ENCODE measurements at places on chromosomes 6 and 20. TPM values are rescaled to one million over a fixed set of nuclear protein-coding genes. Genes with fewer than 3 reads are reported as not detected.

Gene VGLL2
- not detected for total RNA-seq

GRCh38 chr6:107604549-107604948 is 114.6 kb downstream of the SOBP start:
- no peak overlapping the region for H3K4me3 ChIP-seq
- no peak for DNase-seq
- peaks cover 3% of the 10 kb centered on the region for H3K4me1 ChIP-seq
- H3K27ac ChIP-seq = no peak overlapping the region

- DNase-seq = no peak
- no peaks in the 10 kb centered on the region for H3K27me3 ChIP-seq
- H3K27ac ChIP-seq = no peak overlapping the region
- H3K36me3 ChIP-seq = no peaks in the 10 kb centered on the region
- H3K4me1 ChIP-seq = no peaks in the 10 kb centered on the region
Observed at GRCh38 chr6:134424798-134425170, 106.9 kb upstream of the SGK1 start.

GRCh38 chr6:164133095-164133494 is 718.6 kb downstream of the QKI start:
- H3K36me3 ChIP-seq = no peaks in the 10 kb centered on the region
- no peak overlapping the region for H3K27ac ChIP-seq
- H3K4me1 ChIP-seq = no peaks in the 10 kb centered on the region
- DNase-seq = no peak
- no peaks in the 10 kb centered on the region for H3K27me3 ChIP-seq

DNA sequence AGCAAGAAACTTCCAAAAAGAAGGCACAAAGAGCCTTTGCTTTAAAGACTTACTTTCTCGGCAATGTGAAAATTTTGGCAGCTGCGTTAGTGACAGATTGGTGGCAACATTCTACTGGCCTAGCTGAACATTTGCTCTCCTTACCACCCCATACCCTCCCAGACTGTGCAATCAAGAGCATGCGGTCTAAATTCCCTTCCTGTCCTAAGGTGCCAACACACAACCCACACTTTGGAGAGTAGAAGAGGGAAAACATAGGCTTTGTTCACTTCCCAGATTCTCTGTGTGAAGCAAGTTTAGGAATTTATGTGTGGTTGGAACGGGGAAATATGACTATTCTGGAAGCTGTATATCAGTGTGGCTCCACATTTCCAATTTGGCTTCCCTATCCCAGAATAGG is 29.8 kb upstream of the NEDD9 start:
- no peak for DNase-seq
- H3K36me3 ChIP-seq = no peaks in the 10 kb centered on the region
- no peaks in the 10 kb centered on the region for H3K27me3 ChIP-seq
- H3K27ac ChIP-seq = no peak overlapping the region
- peaks cover 5% of the 10 kb centered on the region for H3K4me1 ChIP-seq

- no peak for DNase-seq
- H3K27me3 ChIP-seq = no peaks in the 10 kb centered on the region
- H3K4me1 ChIP-seq = no peaks in the 10 kb centered on the region
- H3K4me3 ChIP-seq = no peak overlapping the region
Observed at GRCh38 chr20:23449421-23449820, 3.3 kb downstream of the CST11 start.

GRCh38 chr20:35828434-35828833 is 56.6 kb downstream of the PHF20 start:
- H3K4me1 ChIP-seq = no peaks in the 10 kb centered on the region
- no peaks in the 10 kb centered on the region for H3K27me3 ChIP-seq
- H3K27ac ChIP-seq = no peak overlapping the region
- H3K36me3 ChIP-seq = no peaks in the 10 kb centered on the region
- DNase-seq = no peak

DNA sequence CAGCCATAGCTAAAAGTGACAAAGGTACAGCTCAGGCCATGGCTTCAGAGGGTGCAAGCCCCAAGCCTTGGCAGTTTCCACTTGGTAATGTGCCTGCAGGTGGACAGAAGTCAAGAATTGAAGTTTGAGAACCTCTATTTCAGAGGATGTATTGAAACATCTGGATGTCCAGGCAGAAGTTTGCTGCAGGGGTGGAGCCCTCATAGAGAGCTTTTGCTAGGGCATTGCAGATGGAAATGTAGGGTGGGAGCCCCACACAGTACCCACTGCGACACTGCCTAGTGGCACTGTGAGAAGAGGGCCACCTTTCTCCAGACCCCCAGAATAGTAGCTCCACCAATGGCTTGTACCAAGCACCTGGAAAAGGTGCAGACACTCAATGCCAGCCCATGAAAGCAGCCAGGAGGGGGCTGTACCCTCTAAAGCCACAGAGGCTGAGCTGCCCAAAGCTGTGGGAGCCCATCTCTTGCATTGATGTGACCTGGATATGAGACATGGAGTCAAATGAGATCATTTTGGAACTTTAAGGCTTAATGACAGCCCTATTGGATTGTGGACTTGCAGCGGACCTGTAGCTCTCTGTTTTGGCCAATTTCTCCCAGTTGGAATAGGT is 1299.4 kb upstream of the MAP3K7 start:
- H3K36me3 ChIP-seq = no peaks in the 10 kb centered on the region
- no peak overlapping the region for H3K4me3 ChIP-seq
- H3K27me3 ChIP-seq = no peaks in the 10 kb centered on the region
- no peak overlapping the region for H3K27ac ChIP-seq
- no peak for DNase-seq

DNA sequence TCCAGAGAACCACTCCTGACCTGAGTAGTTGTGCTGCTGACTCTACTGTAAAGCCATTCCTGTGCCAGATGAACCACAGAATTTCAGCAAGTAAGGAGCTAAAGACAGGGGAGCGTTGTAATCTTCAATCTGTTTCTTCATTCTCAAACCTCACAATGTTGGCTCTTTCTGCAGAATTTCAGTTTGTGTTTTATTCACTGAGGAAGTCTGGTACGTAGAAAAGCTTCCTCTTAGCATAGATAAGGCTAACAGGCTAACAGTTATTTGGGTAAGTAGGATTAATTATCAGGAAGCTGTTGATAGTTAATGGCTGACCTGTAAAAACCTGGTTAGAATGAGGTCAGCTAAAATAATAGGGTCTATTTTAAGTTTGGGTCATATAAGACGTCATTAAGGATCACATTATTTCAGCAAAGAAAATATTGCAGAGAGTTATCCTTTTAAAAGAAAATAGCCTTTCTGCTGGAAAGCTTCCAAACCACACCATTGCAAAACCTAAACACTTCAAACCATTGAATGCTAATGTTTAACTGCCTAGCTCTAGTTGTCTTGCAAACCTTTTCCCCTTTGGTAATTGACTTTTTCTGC is 14.1 kb upstream of the TENT5A start:
- no peak overlapping the region for H3K27ac ChIP-seq

GRCh38 chr6:15299430-15300131 is 53.7 kb downstream of the JARID2 start:
- H3K27ac ChIP-seq = no peak overlapping the region
- H3K27me3 ChIP-seq = no peaks in the 10 kb centered on the region
- no peak for DNase-seq
- no peaks in the 10 kb centered on the region for H3K36me3 ChIP-seq

DNA sequence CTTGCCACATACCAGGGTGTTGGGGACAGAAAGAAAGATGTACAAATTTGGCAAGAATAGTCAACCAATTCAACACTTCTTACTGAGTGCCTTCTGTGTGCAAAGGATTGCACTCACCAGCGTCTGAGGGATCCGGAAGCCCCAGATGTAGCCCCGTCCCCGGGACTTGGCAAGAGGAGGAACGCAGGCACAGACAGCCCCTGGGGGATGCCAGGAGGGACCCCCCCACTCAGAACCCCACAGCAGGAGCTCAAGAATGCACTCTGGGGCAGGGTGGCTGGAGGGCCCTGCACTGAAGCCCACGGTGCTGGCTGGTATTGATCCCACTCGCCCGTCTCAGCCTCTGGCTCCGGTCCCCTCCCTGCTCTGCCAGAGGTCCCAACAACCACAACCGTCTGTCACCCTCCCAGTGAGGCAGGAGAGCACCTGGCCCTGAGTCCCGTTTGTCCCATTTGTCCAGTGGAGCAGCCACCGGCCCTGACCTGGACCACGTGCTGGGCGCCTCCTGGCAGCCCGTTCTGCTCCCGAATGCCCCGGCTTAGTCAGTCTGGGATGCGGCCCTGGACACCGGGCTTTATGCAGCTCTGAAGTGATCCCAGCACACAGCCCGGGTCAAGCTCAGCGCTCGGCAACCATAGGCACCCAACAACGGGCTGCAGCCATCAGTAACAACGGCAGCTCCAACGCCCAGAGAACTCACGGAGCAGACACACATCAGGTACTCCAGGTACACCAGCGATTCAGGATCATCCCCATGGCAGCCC is 128.7 kb downstream of the DLL1 start:
- DNase-seq = no peak
- no peaks in the 10 kb centered on the region for H3K27me3 ChIP-seq
- no peaks in the 10 kb centered on the region for H3K4me1 ChIP-seq
- no peak overlapping the region for H3K27ac ChIP-seq
- no peak overlapping the region for H3K4me3 ChIP-seq

DNA sequence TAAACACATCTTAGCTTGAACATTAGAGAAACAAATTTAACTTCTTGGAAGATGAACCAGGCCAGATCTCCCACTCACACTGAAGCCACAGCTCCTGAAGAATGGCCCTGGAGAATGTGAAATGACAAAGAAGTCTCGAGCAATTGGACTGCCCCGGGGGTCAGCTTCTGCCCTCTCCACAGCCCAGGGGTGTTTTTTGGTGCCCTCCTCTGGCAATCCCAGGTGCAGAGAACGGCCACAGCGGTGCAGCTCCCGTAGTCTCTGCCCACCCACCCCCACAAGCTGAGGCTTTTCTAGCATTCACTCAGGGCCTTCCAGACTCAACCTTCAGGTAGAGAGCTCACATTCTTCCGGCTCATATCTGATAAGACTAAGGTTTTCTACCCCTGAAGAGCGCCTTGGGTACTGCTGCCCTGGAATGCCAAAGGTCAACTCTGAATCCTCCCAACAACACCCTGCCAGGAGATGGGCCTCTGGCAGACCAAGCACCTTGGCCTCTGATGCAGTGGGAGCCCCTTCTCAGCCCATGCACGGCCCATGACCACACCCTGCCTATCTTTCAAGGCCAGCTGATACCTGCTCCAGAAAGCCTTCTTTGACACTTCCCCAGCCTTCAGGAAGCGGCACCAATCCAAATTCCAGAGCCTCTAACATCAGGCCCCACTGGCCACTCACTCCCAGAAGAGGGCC is 208.3 kb downstream of the SYNDIG1 start:
- no peak for DNase-seq
- no peaks in the 10 kb centered on the region for H3K4me1 ChIP-seq
- no peak overlapping the region for H3K4me3 ChIP-seq
- H3K36me3 ChIP-seq = no peaks in the 10 kb centered on the region
- no peaks in the 10 kb centered on the region for H3K27me3 ChIP-seq
- H3K27ac ChIP-seq = no peak overlapping the region

DNA sequence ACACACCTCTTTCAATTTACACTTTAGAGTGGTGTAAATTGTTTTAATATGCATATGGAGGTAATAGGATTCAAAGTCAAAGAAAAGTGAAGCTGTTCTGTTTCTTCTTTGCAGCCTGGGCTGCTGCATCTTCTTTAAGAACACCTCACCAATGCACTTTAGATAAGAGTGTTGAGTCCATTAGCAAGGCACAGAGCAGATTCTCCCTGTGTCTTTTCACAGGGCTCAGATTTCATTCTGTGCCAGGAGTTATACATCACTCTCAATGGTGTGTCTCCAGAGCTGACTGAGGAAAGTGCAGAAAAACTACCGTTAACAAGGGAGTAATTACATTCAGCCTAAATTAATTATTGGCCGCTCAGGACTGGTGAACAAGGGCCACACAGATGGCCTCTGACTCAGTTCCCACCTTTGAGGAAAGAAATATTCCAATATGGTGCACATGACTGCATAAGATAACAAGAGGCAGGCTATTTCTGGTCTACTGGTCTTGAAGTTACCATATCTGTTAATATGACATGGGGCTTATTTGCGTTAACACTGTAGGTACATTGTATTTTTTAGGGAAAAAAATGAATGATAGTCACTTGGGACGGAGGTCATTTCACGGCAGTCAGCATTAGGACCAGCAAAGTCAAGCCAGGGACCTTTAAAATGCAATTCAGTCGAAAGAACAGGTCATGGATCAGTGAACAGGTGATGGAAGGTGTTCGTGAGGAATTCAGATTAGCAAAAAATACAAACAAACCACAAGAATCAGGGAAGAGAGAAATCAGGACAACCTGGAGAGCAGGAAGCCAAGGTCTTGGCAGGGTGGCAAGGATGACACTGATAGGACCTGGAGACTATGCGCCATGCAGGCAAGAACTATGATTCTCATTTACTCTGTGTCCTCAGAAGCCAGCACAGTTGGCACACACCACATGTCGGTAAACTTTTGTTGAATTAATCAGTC is 203.7 kb downstream of the TBX18 start:
- peak; percentile 58 for DNase-seq
- no peak overlapping the region for H3K27ac ChIP-seq
- no peak overlapping the region for H3K4me3 ChIP-seq
- H3K27me3 ChIP-seq = no peaks in the 10 kb centered on the region
- H3K36me3 ChIP-seq = no peaks in the 10 kb centered on the region

DNA sequence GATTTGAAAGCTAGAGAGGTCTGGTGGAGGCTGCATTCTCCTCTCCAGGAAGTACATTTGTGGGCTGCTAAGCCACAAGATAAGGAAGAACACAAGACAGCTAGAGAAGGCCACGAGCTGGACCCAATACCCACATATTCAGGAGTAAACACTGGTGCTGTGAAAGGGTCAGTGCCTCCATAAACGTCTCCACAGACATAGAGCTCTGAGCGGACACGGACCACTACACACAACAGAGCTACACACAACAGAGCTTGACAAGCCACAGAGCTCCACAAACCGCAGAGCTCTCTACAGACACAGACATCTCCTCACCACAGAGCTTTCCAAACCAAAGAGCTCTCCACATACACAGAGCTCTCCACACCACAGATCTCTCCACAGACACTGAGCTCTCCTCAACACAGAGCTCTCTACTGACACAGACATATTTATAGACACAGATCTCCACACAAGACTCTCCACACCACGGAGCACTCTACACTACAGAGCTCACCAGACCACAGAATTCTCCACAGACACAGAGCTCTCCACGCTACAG is 51.9 kb downstream of the ERMARD start:
- no peak overlapping the region for H3K4me3 ChIP-seq
- H3K4me1 ChIP-seq = no peaks in the 10 kb centered on the region
- H3K27me3 ChIP-seq = peaks cover 3% of the 10 kb centered on the region
- no peaks in the 10 kb centered on the region for H3K36me3 ChIP-seq
- no peak overlapping the region for H3K27ac ChIP-seq

DNA sequence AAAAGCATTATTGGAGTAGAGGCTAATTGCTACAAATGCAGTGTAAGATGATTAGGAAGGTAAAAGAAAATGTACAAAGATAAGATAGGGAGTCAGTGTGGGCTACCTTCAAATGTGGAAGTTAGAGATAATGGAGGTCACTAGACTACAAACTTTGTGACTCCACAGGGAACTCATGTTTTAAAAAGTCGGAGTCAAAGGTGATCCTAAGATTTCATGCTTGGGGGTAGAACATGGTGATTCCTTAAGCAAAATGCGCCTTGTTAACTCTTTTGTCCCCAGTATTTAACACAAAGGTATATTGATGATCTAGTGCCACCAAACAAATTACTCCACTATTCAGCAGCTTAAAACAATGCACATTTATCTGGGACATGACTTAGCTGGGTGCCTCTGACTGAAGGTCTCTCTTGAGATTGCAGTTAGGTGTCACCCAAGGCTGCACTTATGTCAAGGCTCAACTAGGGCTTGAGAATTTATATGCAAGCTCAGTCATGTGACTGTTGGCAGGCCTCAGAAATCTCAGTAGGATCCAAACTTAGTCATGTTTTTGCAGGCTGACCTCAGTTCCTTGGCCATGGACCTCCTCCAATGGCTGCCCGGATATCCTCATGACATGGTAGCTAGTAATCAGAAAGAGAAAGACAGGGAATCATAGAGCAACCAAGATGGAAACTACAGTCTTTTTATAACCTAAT is 11.4 kb upstream of the SNX9 start:
- no peaks in the 10 kb centered on the region for H3K27me3 ChIP-seq
- H3K4me1 ChIP-seq = no peaks in the 10 kb centered on the region
- DNase-seq = no peak

Measured in kidney (tissue), 22 donors.